Body of pancreas (tissue), 4 donors: ENCODE measurements at places on chromosomes 12 and 14.

DNA sequence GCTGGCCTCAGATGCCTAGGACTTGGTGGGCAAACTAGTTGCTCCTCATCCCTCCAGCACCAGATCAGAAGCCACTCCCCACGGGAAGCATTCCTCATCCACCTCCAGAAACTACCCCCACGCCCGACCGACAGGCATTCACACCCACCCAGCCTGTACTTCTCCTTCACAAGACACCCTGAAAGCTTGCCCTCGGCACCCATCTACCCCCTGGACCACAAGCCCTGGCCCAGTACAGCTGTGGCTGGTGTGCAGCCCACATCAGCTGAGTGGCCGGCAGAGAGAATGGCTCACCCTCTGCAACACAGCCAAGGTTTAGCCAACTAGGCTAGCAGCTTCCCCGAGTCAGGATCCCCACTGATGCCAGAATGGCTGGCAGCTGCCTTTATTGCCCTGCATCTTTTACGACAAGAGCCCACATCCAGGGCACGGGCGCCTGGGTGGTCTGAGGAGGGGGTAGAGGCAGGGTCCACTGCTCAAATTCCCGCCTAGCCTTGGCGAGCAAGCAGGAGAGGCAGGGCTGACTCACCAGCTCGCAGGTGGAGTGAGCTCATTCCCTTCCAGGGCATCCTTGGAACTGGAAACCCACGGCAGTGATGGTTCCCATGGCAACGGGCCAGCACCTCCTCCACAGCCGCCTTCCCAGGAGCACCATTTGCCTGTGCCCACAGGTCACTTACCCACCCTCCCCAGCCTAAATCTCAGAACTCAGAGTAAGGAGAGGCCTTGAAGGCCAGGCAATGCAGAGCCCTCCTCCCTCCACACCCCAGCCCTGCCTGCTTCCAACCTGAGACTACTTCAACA, 17.1 kb downstream of the ACTN1 start:
- no peak for DNase-seq

DNA sequence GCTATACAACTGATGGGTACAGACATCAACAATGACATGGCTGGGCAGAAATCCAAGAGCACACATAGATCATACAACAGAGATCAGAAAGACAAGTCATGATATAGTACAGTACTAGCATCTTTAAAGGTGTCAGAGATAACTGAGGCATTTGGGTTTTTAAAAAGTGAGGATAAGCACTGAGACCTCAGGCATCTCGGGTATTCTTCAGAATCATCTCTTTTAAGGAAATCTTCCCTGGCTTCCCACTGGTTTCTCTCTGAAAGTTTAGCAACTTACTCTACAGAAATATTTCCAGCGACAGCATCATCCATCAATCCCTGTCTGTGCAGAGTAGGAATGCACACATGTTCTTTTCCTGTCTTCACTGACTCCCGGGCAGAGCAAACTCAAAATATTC, 93.2 kb upstream of the PARP11 start:
- DNase-seq: no peak

DNA sequence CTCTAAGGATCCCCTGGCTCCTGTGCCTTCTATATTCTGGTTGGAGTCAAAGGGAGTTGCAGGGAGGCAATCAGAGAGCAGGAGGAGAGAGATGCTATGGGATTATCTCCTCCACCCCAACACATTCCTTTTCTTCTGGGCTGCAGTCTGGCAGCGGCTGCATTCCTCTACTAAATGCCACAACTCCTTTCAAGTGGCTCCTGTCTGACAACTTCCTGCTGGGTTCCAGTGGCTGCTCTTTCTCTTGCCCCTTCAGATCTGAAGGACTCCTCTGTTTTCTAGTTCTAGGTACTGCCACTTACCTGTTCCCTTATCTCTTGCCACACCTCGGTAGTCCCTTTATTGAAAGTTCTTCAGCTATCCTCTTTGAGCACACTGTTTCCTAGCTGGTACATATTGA, 425.0 kb downstream of the SNAPC1 start:
- no peak for DNase-seq

DNA sequence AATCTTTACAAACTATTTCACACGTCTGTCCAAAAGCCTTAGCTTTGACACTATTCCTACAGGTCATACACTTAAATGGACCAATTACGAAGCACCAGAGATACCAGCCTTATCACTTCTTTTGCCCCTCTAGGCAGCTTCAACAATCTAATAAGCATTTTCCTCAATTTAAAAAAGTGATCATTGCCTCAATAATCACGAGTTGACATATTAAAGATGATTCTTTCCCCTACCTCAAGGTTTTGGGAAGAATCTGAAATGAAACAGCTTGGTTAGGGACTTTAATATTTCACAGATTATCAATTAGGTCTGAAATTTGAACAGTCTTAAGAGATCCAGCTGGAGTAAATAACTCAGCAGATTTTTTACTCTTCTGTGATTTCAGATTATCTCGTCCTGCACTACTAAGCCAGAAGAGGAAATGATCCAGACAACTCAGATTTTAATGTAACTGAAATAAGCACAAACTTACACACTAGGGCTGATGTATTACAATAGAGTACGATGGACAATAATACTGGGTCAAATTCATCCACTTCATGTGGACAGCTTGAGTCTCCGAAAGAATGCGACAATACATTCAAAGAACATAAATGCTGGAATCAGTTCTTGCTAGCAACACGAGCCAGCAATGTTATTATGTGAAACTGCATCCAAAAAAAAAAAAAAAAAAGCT, 15.9 kb downstream of the UBE2N start:
- DNase-seq: no peak

DNA sequence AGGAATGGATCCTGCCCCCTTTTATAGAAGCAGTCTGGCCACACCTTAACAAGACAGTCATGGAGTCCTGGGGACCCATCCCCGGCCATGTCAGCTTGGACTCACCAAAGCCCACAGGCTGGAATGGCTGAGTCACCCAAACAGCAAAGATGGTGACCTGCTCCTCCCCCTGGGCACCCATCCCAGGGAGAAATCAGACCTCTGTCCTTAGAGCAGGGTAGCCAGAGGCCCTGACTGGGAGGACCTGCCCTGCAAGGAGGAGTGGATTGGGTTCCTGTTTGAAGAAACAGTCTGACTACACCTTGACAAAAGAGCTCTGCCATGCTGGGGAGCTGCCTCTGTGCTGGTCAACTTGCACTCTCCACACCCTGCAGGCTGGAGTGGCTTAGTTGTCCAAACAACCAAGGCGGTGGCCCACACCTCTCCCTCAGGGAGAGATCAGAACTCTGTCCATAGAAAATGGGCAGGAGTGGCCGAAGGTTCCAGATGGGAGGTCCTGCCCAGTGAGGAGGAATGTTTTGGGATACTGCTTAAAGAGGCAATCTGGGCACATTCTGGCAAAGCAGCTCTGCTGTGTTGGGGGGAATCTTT, 16.6 kb downstream of the MGP start:
- DNase-seq: no peak

DNA sequence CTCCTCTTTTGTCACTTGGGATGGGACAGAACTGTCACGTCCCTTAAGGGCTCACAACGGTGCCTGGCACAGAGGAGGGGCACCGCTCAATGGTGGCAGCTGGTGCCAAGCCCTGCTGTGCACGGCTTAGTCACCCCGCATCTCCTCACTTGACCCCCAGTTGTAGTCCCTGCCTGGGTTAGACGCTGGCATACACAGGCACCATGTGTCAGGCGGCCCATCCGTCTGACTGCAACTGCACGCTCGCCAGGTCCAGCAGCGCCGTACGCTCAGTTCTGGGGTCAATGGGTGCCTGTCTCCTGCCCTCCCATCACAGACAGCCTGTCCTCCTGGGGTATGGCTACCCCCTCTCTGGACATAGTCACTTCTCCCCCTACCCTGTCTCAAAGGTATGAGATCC, 1.6 kb upstream of the PACS2 start:
- DNase-seq: no peak

DNA sequence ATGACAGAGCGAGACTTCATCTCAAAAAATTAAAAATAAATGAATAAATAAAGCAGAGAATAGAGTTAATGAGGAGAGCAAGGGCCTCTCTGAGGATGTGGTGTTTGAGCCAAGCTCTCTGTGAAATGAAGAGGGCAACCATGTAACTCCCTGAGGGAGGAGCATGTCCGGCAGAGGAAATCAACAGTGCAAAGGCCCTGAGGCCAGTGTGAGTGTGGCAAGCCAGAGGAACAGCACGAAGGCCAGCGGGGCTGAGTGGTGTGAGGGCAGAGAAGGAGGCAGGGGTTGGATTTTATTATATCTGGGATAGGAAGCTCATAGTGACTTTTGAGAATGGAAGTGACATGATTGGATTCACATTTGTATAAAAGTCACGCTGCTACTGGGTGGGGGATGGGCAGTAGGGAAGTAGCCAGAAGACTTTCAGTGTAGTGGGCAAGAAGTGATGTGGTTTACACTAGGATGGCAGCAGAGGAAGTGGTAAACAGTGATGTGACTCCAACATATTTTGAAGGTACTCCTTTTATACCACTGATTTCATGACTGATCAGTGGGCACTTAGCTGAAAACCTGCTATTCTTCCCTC, 10.3 kb upstream of the LRP1-AS start:
- no peak for DNase-seq
